ENCODE measurements at places on chromosomes 11 and 22.

DNA sequence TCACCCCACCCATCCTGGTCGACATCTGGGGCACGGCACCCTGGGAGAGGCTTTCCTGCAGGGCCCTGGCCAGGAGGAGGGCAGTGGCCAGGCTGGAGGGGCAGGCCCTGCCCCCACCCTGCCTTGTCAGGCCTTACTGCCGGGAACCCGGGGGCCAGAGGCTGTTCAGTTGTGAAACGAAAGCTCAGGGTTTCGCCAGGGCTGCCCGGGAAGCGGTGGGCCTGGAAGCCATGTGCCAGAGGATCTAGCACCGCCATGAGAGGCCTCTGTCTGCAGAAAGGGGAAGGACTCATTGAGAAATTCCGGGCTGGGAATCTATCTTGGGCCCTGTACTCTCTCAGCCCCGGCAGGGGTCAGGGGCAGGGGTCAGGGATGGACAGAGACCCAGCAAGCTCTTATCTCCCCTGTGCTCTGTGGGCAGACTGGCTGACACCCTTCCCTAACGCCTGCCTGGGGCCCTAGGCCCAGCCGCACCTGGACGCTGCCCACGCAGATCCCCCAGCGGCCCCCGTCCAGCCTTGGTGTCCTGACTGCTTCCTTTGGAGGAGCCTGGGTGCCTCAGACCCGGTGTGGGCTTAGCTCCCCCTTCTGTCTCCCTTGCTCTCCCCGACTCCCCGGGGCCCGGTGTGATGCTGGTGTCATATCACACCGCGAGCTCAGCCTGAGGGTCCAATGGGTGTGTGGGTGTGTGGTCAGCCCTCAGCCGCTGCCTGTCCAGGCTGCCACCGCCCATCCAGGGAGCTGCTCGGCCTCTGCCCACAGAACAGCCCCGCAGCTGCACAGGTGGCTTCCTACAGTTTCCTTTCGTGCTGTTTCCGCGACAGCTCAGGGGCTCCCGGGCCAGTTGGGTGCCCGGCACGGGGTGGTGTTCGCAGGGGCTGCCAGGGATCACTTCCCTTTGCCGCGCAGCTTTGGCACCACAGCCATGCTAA is 6.5 kb downstream of the PIM3 start:
- no peak for ATAC-seq

- no peak for ATAC-seq
Observed at GRCh38 chr11:9616858-9617257, 43.4 kb downstream of the WEE1 start.

DNA sequence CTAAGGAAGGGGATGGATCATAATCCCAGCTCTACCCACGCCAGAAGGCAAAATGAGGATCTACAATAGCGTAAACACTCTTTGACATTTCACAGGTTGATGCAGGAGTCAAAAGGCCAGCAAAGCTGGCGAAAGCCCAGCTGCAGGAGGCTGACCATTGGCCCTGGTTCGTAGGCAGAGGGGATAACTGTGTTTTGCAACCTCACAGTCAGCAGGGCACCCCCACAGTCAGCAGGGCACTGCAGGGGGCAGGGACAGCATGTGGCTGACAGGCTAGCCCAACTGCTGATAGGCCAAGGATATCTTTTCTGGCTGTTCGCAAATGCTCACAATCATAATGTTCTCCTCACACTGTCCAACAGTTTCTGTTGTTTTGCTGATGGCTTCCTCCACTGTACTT is 372.7 kb downstream of the BUD13 start:
- ATAC-seq = no peak

DNA sequence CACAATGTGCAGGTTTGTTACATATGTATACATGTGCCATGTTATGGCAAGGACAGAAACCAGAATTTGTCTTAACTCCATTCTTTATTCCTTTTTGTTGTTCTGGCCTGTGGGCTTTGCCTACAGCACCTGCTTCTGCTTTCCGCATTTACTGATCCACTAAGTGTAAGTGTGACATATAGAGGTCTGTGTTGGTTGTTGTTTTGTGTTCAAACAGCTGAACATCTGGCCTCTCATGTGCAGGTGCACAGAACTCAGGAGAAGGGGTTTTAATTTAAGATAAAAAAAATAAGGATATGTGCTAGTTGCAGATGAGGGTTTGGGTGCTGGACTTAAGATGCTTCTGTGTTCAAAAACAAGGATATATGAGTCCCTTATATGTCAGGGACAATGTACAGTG is 85.8 kb upstream of the RAG2 start:
- ATAC-seq = no peak

GRCh38 chr11:2520736-2521035 is 75.9 kb downstream of the KCNQ1 start:
- no peak for ATAC-seq

Data from esophagus mucosa (tissue), 1 donor.